ENCODE measurements at places on chromosomes 3 and 15.

GRCh38 chr3:136465296-136465695 is 215.2 kb downstream of the PCCB start:
- no peak for DNase-seq

DNA sequence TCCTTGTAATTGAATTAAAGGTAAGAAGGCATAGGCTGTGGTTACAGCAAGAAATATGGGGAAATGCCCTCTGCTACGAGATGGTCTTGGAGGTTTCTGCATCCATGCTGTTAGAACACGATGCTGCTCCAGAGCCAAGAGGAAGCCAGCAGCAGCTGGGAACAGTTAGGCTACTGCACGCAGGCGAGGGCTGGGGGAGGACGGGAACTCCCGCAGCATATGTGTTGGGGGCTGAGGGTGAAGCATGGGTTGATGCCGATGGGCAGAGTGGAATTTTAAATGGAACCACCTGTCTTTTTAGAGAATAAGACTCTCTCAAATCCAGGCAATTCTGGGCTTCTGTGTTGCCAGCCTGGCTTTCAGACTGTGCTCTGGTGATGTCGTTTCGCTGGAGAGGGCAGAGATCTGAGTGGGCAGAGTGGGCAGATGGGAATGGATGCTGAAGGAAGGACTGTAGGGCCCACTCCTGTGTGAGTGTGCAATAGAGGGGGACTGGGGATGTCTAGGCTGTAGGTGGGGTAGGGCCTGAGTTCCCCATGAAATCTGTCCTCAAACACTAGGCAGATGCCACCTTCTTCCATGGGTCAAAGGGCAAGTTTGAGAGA is 417.0 kb upstream of the TPM1 start:
- DNase-seq, result no peak

DNA sequence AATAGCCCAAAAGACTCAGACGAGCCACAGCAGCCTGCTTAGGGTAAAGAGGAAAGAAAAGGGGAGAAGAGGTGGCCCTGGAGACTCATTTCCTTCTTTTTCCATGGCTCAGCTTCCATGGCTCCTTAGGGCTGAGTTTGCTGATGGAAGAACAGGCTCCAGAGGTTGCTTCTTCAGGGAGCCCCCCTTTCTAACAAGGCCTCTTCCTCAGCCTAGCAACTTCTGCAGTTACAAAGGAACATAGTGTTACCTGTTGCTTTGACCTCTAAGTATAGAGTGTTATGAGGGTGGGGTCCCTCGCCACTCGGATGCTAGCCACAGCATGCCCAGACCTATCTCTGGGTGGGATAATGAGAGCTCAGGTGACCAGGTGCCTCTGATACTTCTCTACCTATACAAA is 43.2 kb upstream of the SPESP1 start:
- DNase-seq, result no peak

GRCh38 chr15:81170511-81170910 is 26.2 kb upstream of the IL16 start:
- no peak for DNase-seq

DNA sequence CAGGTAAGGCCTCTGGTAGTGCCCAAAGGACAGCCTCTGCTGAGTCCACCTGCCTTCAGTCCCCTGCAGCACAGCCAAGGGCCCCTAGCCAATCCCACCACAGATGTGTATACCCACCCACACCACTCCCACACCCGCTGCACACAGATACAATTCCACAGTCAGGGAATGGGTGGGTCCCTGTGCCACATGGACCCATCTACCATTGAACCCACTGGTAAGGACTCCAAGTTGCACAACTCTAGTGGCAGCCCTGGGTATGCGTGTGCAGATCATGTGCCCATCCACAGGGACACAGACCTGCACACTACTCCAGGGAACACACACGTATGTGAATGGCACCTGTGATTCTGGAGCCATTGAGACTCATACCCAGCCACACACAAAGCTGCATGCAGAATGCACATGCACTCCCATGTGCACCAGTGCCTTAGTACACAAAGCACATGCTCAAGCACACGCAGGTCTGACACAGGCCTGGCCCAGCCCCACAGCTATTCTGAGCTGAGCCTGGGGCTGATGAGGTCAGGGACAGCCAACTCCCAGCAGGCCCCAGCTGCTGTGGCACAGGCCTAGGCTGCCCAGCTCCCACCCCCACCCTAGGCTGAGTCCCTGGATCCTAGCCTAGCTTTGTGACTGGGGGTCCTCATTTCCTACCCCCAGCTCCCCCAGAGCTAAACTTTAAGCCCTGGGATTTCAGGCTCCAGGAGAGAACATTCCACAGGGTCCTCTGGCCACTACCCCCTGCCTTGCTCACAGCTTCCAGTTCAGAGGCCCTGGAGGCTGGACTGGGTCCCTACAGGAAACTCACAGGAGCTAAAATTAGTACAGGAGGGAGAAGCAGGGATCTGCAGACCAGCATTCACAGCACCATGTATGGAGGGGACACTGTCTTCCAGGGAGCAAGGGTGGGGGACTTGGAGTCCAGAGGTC is 2.7 kb upstream of the ALS2CL start:
- no peak for DNase-seq

All from DMS 273 treated with DMSO at 0.1 percent for 48 hours (cell line).